ENCODE measurements at places on chromosomes 6 and 20.

GRCh38 chr6:146887447-146888077 lies 288.8 kb downstream of the ADGB start:
- DNase-seq: no peak

DNA sequence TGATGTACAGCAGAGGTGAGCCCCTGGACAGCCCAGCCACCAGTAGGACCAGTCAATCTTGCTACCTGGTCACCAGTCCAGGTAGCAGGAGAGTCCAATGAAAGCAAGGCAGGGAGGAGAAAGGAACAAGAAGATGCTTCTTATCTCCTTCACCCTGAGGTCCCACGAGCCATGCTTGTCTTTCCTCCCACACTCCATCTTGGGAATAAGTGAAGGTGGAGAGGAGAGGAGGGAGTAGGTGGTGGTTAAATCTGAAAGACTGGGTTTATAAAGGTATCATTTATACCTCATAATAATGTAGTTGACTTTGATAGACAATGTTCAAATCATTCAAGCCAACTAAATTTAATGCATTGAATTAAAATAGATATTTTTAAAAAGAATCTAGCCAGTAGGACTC lies 35.9 kb downstream of the LAMP5 start:
- DNase-seq: no peak

DNA sequence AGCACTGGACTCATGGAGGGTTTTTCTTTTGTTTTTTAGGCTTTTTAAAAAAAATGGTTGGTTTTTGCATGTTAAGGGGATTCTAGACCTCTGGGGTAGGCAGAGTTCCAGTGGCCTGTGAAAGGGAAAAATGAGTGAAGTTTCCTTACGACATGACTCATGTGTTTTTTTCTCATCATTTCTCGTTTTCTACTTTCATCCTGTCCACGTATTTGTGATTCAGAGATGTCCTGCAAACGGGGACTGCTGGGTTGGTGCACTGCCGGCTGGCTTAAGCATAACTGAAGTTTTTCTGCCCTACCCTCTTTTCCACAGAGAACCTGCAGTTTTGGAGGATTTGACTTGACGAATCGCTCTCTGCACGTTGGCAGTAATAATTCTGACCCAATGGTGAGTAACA lies 182.3 kb downstream of the SASH1 start:
- no peak for DNase-seq

- DNase-seq: peak; percentile 43
Measured at GRCh38 chr20:58040447-58041290, 187.8 kb downstream of the ANKRD60 start.

- no peak for DNase-seq
Measured at GRCh38 chr6:45222380-45222779, 105.8 kb upstream of the RUNX2 start.

DNA sequence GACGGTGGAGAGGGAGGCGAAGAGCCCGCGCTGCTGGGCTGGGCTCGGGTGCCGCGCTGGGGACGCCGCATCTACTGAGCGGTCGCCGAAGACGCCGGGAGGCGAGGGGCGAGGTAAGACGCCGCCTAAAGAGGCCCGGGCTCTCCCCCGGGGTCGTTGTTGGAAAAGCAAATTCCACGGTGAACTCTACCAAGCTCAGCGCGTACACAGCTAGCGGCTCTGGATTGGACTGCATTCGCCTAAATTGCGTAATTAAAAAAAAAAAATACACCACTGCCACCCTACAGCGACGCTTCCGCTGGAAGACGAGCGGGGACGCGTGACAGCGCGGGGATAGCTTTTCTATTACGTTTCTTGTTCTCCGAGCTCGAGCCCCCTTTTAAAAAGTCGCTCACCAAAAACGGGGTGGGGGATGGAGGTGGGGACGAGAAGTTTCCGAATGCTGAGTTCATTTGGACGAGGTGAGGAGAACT lies 92.0 kb upstream of the PRDM1 start:
- DNase-seq: peak; percentile 37

GRCh38 chr6:106591111-106591825 lies 38.0 kb downstream of the RTN4IP1 start:
- DNase-seq: no peak

DNA sequence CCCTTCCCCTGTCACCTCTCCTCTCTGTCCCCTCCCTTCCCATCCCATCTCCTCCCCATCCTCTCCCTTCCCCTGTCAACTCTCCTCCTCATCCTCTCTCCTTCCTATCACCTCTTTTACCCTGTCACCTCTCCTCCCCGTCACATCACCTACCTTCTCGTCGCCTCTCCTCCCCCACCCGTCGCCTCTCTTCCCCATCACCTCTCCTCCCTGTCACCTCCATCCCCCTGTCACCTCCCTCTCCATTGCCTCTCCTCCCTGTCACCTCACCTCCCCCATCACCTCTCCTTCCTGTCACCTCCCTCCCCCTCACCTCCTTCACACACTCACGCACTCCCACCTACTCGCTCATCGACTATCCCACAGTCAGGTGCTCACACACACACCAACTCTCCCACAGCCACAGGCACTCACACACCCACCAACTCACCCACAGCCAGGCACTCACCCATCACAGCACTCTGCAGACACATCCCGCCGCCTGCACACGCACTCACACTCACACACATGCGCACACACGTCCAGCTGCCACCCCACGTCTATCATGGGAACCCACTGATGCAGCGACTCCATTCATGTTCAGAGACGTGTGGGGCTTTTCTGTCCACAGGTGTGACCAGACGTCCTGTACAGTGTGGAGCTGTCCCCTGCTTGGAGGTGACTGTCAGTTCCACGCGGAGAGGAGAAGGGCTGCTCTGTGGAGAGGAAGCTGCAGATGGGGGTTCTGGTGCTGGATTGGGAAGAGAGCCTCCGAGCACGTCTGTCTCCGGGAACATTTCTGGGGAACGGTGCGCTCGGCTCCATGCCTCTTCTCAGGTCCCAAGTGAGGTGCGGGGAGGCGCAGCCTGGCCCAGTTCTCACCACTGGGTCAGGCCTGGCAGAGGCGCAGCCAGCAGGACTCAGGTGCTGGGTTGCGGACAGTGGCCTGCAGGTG lies 184.3 kb downstream of the TTLL2 start:
- no peak for DNase-seq

GRCh38 chr20:48597521-48598302 lies 230.1 kb downstream of the PREX1 start:
- DNase-seq: no peak

- no peak for DNase-seq
Measured at GRCh38 chr6:117491916-117492315, 9.4 kb downstream of the DCBLD1 start.

DNA sequence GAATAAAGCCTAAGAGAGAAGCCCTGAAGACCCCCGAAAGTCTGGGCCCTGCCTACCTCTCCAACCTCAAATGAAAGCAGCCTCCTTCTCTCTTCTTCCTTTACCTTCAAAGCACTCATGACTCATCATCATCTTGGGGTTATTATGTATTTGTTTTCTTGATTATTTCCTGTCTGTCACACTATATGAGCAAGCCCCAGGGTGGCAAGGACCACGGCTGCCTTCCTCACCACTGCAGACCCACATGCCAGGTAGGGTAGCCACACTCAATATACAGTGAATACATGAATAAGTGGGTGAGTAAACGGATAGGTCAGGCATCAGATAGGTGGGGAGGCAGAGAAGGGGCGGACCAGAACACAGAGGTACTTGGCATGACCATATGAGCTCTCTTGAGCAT lies 8.8 kb downstream of the WFDC3 start:
- DNase-seq: no peak

DNA sequence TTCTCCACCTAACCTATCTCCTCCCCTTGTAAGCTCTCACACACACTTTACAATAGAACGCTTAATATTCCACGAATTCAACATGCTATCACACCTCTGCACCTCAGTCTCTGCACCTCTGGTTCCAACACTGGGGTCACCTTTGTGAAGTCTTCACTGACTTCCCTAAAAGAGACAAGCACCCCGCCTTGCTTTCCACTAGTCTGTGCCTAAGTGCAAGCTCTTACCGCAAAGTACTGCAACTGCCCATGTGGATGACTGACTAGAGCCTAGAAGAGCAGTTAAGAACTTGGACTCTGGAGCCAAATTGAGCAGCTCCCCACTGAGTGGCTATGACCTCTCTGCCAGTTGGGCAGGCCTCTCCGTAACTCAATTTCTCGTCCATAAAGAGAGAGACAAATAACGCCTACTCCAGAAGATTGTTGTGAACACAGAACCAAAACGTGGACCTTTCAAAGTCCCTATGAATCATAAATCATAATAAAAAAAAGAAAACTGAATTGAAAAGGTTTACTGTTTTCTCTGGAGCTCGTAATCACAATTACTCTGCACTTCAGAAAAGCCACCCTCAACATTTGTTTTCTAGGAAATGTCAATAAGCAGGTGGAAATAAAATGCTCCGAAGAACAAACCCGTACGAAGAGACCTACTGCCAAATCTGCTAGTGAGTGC lies 1.2 kb downstream of the IFNGR1 start:
- DNase-seq: no peak

DNA sequence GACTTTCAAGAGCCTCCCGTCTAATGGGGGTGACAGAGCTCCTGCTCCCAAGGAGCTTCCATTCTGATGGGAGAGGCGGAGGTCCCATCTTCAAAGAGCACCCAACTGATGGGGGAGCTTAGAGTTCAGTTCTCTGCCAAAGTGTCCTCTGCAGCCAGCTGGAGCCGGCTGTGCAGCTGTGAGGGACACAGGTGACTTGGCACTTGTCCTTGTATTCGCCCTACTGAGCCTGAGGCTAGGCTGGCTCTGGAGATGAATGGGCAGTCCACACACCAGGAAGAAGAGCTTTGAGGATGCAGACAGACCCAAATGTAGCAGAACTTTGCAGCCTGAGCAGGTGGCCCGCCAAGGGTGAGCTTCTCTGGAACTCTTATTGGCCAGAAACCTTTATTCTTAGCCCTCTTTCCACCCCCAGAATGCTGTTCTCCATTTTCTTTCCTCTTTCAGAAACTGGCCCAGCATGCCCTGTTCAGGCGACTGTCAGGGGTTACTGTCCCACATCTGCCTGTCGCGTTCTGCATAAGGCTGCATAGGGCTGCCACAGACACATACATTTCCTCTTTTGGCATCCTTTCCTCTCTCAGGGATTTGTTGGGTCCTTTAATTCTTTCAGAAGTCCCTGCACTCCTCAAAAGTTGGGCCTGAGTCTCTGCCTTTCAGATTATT lies 108.7 kb upstream of the LRFN2 start:
- no peak for DNase-seq

DNA sequence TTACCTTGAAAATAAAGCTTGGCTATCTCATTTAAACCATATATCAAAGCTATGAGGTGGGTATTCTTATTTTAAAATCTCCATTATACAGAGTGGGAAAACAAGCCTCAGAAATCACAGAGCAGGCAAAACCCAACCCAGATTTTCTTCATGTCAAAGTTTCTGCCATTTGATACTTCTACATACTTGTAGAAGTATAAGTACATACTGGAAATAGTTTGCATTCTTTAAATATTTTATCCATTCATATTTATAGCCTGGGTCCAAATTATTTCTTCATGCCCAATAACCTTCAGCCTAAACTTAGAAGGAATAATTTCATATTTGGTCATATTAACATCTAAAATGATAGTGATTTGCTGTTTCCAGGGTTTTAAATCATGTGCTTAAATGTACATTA lies 61.8 kb downstream of the MLIP start:
- no peak for DNase-seq

- DNase-seq: no peak
Measured at GRCh38 chr6:104700371-104701185, 159.1 kb downstream of the HACE1 start.

DNA sequence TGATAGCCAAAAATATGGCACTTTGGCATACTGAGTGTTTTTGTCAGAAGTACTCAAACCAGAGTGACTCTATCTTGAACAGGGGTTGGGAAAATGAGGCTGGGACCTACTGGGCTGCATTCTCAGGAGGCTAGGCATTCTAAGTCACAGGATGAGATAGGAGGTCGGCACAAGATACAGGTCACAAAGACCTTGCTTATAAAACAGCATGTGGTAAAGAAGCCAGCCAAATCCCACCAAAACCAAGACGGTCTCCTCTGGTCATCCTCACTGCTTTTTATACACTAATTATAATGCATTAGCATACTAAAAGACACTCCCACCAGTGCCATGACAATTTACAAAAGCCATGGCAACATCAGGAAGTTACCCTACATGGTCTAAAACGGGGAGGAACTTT lies 985.1 kb downstream of the HACE1 start:
- no peak for DNase-seq

DNA sequence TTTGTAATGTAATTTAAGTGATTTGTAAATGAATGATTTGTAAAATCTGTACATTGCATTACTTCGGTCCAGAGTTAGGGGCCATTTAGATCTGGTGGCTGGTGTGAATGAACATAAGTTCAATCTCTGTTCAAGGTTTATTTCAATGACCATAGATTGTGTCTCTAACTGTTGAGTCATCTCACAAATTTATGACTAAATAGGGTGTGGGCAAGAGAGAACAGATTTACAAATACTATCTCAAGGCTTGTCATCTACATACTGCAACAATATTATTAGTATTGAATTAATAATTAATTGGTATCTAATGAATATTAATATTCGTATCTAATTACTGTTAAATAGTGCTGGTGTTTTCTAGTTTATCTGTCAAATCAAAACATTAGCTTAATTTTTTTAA lies 115.3 kb upstream of the EDN1 start:
- DNase-seq: no peak

- DNase-seq: no peak
Measured at GRCh38 chr6:138468320-138469015, 30.8 kb downstream of the NHSL1 start.

GRCh38 chr6:170018936-170019817 lies 267.8 kb downstream of the ERMARD start:
- no peak for DNase-seq

DNA sequence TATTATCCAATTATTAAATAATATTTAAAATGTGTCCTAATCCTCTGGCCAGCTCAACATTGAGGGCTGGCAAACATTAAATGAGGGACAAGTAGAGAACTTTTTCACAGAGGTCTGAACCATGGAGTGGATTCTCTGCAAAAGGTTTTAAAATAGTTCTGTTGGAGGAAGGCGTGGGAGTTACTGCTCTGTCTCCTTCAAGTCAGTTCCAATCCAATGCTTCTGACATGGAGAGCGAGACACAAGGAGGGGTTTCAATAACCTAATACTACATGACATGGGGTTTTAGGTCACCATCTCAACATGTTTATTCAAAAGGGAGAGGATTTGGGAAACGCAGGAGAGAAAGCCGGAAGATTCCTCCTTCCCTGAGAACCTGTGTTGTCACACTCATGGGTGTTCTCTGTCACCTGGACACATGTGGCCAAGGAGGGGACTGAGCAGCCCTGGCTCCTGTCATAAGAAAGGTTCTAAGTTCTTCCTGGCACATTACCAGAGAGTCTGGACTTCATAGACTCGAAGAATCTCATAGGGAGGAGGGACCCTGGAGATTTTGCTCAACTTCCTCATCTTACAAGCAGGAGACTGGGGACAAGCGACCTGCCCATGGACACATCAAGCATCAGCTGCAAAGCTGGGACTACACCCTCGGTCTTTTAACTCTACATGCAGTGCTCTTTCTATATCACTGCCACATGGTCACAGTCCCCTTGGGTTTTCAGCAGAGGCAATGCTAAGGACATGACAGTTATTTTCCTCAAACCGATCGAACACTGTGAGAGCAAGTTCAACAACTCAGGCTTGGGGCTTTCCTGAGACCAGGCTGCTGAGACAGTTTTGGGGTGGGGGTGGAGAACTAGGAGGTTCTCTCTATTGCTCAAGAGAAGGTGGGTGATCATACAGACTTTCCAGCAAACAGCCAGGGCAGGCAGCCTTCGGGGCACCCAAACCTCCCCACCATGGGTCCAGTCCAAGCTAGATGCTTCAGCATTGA lies 38.6 kb downstream of the PRDM1 start:
- no peak for DNase-seq
